ENCODE measurements at places on chromosomes 2 and 18.

DNA sequence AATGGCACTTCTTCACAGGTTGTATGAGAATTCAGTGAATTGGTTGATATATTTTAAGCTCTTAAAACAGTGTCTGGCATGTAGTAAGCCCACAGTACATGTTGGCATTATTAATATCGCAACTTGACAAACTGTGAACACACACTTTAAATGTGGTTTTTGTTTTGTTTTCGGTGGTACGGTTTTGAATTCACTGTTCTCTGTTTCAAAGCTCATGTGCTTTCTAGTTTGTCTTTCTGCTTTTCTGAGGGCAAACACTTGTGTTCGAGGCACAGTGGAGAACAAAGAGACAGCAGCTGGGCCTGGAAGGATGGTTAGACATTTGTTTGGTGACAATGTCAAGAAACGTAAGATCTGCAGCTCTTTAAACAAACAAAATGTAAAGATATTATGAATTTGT, 276.5 kb upstream of the MC4R start:
- DNase-seq = peak; percentile 60

GRCh38 chr2:75432761-75433361, 127.9 kb downstream of the EVA1A start:
- DNase-seq = no peak

GRCh38 chr2:113981404-113982134, 91.7 kb downstream of the ACTR3 start:
- DNase-seq = no peak

DNA sequence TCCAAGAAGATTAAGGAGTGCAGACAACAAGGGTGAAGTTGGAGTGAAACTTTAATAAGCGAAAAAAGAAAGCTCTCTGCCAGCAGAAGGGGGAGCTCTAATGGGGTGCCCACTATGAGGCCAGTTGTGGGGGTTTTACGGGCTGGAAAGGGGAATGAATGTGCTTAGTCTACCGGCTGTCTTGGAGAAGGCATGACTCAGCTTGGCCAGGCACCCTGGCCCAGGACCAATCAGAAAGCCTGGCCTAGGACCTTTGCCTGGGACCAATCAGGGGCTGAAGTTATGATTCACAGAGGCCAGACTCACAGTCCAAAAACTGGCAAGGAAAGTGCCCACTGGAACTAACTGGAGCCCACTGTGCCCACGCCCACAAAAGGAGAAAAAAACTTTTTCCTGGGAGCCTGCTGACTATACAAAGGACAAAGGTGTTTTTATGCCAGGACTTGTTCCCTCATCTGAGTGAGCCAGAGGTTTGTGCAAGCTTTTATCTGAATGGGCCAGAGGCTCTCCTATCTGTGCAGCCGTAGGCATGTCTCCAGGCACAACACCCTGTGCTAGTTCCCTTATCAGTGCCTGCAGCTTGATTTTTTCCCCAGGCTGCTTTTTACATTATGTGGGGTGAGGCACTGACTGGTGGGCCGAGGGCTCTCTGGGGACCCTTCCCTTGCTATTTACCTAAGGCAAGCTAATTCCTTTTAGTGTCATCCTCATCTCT, 18.6 kb downstream of the CMPK2 start:
- DNase-seq = no peak

DNA sequence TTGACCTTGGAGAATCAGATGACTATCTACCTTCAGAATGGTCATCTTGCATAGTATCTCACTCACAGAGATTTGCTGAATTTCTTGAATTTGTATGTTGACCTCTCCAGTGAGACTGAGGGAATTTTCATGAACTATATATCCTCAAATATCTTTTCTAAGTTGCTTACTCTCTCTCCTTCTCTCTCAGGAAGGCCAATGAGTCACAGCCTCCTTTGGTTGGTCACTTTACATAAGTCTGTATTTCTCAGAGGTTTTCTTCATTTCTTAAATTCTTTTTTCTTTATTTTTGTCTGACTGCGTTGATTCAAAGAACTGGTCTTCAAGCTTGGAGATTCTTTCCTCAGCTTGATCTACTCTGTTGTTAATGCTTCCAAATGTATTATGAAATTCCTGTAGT, 51.7 kb downstream of the VIT start:
- DNase-seq = no peak

GRCh38 chr2:226578373-226578772, 221.2 kb downstream of the IRS1 start:
- DNase-seq = no peak

GRCh38 chr2:152467677-152468410, 132.9 kb downstream of the FMNL2 start:
- DNase-seq = no peak

- DNase-seq = no peak
Measured at GRCh38 chr2:215758691-215759090, 254.7 kb downstream of the MREG start.

DNA sequence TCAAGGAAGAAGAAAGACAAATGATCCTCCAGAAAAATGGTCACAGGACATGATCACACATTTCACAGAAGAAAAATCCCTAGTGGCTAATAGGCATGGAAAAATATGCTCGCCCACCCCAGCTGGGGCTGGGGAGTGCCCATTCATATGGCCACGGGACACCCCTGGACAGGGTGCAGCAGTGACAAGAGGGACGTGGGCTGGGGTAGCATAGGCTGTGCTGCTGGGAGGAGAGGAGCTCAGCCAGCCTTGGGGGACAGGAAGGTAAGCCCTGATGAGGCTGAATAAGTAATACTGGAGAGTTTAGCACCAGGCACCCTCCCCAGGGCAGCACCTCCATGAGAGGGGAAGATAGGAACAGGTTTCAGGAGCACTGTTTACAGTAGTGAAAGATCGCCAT, 254.9 kb upstream of the HS6ST1 start:
- DNase-seq = no peak

- no peak for DNase-seq
Measured at GRCh38 chr18:73479477-73479876, 611.7 kb upstream of the NETO1 start.

DNA sequence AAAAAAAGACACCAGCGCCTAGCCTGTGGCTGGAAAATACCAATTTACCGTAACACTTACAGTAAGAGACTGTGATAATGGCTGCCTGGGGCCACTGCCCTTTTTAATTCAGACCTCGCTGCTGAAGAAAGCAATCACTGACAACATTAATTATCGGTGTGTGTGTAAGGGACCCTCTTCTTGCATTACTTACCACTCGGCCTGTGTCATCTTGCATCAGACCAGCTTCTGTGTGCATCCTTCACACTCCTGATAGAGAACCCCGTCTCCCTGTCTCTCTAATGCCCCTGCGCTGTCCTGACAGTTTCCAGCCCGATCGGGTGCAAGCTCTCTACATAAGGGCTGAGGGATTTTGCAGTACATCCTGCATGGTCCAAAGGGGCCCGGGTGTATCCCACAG, 124.4 kb downstream of the ZNF516 start:
- no peak for DNase-seq

- DNase-seq = no peak
Measured at GRCh38 chr2:13015532-13016320, 299.0 kb downstream of the TRIB2 start.

DNA sequence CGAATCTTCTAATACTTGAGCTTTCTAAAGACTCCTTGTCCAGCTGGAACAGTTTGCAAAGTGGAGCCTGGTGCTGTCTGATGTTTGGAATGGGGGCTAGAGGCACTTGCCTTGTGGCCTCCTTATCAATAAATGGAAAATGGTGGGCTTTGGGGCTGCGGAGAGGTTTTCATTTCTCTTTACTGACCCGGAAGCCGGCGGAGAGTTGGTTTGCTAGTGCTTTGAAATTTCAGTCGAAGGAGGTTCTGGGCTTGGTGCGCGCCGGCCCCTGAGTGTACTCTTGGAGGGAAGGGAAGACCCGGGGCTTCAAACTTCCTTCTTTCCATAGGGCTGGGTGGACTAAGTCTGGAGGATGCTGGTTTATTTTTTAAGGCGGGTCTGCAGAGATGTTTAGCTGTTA, 714 bp downstream of the RPIA start:
- peak; percentile 34 for DNase-seq

GRCh38 chr2:235747001-235747785, 253.3 kb downstream of the AGAP1 start:
- no peak for DNase-seq

DNA sequence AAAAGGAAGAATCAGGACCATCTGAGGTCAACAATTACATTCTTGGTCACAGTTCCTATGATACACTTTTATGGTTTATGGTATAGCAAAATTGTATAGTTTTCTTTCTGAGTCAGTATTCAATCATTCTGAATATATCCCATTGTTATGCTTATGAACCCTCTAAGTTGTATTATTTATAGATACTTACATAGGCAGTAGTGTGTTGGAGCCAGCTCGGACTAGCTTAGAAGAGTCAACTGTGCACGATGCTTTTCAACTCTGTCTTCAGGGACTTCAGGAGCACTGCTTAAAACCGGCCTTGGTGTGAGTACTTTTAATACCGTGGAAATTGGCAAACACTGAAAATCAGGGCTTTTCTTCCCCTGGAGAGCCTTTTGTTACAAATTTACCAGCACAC, 215.7 kb downstream of the IKZF2 start:
- no peak for DNase-seq

DNA sequence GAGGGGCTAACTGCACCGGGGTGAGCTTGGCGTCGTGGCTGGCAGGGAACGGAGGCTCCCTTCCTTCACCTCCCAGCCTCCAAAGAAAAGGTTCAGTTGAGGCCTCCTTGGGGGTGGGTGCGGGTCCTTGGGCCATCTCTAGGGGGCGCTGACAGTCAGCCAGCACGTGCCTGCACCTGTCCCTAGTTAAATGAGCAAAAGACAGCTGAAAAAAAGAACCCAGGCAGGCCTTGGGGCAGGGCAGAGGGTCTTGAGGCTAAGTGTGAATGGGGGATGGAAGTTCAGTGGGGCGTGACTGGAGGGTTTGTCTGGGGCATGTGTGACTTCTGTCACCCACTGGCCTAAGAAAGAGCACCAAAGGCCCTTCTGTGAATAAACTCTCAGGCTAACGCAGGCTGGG, 56.4 kb downstream of the ZFP36L2 start:
- DNase-seq = peak; percentile 30

GRCh38 chr18:47809420-47809819, 121.0 kb downstream of the SMAD2 start:
- DNase-seq = no peak

Data from NCI-H146 (cell line).